ENCODE measurements at places on chromosomes 3 and 15.

DNA sequence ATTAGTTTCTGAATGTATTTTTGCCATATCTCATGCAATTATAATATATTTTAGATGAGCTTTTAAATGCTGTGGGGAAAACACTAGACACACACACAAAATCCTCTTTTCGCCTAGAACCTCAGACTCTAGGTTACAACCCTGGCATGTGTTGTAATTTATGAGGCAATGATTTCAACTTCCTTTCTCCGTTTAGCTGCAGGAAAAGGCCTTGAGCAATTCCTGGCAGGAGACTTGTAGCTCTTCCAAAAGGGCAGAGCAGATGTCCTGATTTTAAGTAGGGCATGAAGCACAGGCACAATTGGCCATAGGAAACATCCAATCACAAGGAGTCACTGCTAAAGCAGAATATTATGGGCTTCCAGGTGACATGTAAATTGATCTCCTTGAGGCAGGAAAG is 82.0 kb downstream of the GPR156 start:
- no peak for DNase-seq

DNA sequence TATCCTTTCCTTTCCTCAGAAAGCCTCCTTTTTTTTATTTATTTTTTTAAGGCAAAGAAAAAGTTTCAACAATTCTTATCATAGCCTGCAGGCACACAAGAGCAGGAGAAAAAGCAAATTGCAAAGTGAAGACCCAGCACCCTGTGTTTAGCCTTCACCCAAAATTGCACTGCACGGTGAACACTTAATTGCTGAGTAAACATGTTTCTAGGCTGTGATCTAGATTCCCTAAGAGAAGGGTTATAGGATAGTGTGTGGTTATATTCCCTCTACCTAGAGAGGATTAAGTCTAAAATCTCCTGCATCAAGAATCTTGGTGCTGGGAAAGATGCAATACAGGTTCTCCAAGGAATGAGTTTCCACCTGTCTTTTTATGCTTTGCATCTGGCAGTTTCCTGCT is 70.2 kb upstream of the BFSP2 start:
- DNase-seq = no peak

- DNase-seq = no peak
These were observed 60.6 kb downstream of the THRB start for GRCh38 chr3:24433838-24434591.

DNA sequence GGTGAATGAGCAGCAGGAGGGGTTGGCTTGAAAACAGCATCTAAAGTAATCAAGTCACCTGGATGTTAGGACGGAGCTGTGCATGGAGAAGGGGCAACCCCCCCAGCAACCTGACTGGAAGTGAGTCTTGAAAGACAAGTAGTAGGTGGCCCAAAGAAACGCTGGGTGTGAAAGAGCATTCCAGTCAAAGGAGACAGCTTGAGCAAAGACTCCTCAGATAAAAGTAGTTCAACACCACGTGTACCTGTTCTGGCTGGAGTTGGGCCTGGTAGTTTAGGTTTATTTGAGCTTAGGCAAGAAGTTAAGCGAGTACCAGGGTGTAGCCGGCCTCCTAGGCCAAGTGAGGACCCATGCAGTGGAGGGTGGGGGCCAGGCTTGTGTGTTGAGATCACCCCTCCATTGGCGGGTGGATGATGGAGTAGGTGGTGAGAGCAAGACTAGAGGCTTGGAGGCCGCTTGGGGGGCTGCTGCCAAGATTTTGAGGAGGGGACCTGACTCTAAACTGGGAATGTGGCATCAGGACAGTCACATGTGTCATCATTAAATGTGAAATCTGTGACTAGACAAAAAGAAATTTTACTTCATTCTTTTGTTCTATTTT is 61.3 kb downstream of the ABHD2 start:
- DNase-seq = no peak

DNA sequence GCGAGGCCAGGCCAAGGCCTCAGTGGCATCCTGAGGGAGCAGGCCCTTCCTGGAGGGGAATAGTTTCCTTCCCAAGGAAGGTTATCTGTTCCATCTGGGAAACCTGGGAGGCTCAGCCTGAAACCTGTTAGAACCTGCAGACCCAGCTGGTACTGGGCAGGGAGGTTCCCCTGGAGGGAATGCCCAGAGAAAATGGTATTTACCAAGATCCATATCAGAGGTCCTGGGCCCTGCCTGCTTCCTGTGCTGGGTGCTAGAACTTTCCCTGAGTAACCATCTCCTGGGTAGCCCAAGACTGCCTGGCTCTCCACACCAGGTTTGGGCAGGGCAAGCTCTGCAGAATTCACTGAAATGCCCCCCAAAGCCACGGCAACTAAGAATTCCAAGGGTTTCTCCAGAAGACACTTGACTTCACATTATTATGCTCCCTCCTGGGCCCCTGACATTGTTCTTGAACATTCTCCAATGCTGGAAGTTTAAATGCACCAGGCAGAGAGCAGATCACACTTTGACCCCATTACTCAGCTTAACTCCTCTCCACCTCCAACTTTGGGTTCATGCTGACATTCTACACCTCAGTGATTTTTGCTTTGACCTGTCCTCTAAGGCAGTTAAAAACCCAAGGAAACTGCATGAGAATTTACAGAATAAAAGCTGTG is 2.0 kb downstream of the CA12 start:
- DNase-seq = no peak

DNA sequence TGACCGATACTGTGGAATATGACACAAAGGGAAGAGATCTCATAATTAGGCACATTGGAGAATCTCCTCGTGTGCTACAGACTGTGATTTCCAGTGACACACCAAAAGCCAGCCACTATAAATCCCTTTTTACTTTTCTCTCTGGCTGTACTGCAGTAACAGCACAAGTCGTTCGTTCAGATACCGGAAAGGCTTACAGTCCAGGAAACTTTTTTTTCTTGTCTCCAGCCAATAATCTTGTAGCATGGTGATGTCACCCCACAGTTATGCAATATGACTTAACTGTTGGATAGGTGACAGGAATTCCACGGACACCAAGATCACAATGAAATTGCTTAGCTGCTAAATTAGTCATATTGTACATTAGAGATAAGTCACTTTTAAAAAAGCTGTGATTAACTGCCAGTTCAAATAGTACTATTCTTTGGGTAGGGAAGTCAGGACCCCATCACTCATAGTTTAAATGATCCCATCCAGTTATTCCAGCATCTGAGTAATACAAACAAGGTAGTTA is 36.3 kb upstream of the TSC22D2 start:
- DNase-seq = peak; percentile 89
